ENCODE measurements at places on chromosomes 16 and 17.

DNA sequence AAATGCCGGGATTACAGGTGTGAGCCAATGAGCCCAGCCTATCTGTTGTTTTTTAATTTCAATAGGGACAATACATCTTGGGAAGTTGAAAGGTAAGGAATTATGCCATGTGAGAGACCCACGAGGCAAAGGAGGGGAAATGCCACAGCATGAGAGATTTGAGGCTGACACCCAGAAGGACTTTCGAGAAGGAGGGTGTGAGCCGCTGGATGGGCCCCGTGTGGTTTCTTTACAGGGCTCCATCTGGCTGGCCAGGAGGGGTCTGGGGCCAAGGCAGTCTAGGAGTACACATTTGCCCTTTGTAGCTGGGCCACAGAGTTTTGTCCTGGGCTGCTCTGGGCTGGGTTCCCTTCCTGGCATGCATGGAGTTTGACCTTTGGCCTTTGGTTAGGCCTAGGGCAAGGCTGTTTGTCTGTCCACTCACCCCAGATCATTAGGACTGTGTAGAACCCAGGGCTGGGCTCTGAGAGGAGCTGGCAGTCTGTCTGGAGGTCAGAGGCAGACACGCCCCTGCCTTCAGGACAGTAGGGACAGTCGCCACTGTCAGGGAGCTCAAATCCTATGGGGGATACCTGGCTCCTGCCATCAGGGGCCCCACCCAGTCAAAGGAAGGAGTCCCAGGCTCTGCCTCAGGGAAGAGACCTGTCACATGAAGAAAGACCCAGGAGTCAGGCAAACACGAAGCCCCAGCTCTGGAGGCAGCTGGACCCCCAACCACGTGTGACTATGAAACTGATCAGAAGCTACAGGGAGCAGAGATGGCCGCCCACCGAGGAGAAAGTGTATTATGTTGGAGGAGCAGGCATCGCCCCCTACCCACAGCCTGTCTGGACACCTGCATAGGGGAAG lies 24.2 kb upstream of the NXPH3 start:
- DNase-seq: no peak

DNA sequence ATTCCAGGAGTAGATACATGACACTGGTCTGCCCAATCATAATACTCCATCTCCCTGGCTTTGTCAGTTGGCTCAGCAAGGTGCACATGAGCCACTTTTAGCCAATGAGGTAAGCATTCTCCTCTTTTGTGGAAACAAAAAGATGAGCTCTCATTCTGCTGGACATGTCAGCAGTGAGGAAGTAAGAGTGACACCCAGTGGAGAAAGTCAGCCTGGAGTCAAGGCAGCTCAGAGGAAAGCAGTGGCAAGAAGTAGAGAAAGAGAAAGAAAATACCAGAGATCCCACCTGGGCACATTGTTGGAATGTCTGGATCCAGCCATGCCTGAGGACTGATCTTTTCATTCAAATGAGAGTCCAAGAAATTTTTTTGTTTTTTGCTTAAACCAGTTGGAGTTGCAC lies 496.9 kb upstream of the C16orf82 start:
- peak; percentile 69 for DNase-seq

GRCh38 chr17:38322156-38322779 lies 21.5 kb downstream of the GPR179 start:
- DNase-seq: no peak

- DNase-seq: no peak
These were observed 29.8 kb downstream of the WSB1 start for GRCh38 chr17:27323538-27324215.

- peak; percentile 93 for DNase-seq
These were observed at the start of the genes ACACA and TADA2A for GRCh38 chr17:37406635-37407461. Gene ACACA, minus strand, starts transcription at chr17:37406836. Its CDS starts 537 bp downstream, at chr17:37406299. Gene TADA2A, plus strand, starts transcription at chr17:37406886. Its CDS starts 4,480 bp downstream, at chr17:37411366.

DNA sequence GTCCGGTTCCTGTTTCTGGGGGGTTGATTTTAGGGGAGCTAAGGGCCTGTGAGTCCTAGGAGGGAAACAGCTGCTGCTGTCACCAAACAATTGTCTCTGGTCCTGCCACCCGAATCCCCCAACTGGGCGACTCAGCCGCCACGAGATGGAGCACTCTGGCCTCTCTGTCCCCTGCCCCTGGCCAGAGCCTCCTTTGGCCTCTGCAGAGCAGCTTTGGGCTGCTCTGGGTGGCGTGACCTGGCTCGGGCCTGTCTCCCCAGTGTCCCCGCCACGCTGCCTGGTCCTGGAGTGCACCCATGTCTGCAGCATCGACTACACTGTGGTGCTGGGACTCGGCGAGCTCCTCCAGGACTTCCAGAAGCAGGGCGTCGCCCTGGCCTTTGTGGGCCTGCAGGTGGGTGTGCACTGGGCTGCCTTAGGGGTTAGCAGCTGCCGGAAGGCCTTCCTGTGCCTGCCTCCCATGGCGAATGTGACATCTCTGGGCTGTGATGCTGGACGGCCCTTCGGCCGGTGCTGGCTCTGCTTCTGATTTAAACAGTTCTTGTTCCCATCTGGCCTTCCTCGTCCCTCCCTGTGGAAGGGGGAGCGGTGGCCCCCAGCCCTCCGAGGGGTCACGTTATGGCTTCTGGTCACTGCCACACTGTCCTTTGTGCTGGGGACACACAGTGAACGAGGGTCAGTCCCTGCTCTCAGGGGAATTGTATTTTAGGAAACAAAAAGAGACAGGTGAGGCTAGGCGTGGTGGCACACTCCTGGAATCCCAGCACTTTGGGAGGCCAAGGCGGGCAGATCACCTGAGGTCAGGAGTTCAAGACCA lies 11.6 kb upstream of the RNF213 start:
- no peak for DNase-seq

DNA sequence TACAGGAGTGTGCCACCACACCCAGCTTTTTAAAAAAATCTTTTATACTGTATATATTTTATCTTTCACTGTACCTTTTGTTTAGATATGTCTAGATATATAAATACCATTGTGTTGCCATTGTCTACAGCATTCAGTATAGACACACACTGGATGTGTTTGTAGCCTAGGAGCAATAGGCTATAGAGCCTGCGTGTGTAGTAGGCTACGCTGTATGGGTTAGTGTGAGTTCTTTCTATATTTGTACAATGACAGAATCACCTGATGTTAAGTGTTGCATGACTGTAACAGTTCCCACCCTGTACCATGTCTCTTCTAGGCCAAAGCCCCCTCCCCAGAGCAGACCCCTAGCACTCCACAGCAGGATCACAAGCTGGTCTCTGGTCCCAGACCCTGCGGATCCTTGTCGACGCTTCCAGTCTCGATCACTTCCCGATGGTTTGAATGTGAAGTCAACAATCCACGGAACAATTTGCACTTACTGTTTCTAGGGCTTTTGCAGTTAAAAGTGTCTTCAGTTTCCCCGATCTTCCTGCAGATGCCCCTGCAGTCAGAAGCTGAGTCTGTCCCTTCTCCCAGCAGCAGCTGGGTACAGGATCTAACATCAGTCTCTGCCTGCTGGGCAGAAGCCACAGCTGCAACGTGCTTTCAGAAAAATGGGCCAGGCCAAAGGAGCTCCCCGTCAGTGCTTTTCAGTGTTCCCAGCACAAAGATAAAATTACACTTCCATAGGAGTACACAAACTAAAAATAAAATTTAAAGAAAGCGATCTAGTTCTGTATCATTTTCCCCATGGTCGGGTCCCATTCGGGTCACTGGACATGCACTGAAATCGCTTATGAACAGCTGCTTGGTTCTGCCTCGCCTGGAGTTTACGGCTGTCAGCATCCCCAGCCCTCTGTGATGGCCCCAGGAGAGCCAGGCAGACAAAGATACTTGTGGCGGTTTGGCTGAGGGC lies 35.4 kb downstream of the ADAM11 start:
- DNase-seq: no peak

GRCh38 chr17:39599665-39600231 lies 8.0 kb downstream of the NEUROD2 start:
- DNase-seq: peak; percentile 23

DNA sequence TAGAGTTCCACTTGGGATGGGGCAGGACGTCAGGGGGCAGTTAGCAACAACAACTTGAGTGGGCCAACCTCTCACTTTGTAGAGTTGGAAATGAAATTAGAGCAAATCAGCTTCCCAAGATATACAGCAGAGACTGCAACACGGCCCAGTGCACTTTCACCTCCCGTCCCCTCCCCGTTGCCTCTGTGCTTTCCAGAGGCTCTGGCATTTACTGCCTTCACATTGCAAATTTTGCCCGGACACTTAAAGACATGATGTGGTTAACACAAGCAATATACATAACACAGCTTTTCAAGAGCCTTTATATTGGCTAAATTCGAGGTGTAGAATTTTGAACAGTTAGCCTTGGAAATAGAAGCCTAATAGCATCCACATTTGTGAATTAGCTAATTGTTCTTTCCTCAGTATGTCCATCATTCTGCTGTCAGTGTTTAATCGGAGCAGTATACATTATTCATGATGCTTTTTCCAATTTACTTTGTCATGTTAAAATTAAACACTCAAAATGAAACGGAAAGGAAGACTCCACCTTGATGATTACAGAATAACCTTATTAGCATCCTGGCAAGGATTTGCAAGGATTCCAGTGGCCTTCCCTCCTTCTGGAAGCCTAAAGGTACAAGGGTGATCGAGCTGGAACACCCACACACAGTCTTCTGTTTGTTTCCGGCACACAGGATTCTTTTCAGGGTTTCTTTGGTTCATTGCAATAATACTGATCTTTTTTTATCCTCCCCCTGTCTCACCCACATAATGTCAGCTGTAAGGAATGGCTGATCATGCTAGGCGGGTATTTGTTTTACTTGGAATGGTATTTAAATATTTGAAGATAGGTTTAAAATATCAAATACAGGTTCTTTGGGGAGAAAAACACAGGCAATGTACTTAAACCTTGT lies 190.9 kb upstream of the CACNG5 start:
- no peak for DNase-seq

GRCh38 chr16:54645345-54645744 lies 285.3 kb upstream of the IRX5 start:
- no peak for DNase-seq

DNA sequence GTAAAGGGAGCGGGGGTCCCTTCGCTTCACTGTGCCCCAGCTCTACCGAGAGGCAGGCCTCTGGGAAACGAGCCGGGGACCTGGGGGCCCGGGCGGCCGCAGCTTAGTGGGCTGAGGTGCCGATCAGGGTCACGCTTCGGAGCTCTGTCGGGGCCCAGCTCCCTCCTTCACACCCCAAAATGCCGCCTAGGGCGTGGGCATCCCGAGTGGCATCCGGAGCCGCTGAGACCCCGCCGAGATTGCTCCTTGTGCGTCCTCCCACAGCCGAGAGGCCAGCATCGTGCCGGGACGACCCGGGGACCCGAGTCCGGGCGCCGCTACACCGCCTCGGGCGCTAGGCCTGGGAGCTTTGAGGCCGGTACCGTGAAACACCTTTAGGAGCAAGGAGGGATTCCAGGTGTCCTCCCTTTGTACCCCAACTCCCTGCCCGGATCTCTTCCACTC lies 1.3 kb downstream of the SALL1 start:
- no peak for DNase-seq

DNA sequence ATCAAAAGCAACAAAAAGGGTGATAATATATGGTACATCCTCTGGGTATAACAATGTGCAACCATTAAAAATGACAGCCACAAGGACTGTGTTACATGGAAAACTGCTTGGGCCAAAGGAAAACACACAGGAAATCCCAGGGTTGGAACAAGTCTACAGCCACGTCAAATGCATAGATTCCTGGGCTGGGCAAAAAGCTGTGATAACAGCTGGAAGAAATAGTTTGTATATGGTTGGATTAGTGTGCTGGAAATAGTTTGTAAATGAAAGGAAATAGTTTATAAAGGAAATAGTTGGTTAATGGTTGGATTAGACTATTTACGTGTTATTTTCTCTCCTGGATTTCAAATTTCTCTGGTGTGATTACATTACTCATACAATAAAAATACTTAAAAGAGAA lies 2.6 kb downstream of the HSD17B2 start:
- no peak for DNase-seq

- DNase-seq: peak; percentile 69
These were observed 658 bp downstream of the SYNRG start for GRCh38 chr17:37608351-37609169.
